Breast epithelium (tissue), 4 donors: ENCODE measurements at places on chromosomes 2 and 18. TPM values are rescaled to one million over a fixed set of nuclear protein-coding genes. Genes with fewer than 3 reads are reported as not detected.
A peak's percentile ranks its signal among the peaks of the same experiment; 100 is the strongest.

DNA sequence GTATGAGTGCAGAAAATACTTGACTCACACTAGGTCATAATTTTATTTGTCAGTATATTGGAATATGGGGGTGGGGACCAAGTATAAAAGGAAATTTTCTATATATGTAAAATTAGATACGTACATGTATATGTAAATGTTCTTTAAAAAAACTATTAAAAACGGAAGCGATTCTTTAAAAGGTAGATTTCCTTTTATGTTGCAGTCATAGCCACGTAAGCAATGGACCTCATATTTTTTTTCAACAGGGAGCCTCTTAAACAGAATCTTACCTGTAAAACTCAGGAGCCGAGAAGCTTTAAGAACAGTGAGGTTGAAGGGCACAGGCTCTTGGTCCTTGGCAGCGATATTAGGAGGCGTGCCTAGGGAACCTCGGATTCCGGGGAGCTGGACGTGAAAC, 3.3 kb downstream of the RHBDD1 start:
- H3K4me1 ChIP-seq: peaks cover 8% of the 10 kb centered on the region
- no peak overlapping the region for H3K4me3 ChIP-seq
- no peak overlapping the region for H3K27ac ChIP-seq
- H3K36me3 ChIP-seq: no peaks in the 10 kb centered on the region
- no peaks in the 10 kb centered on the region for H3K27me3 ChIP-seq

GRCh38 chr2:223460774-223461211, 141.4 kb downstream of the SCG2 start:
- H3K27me3 ChIP-seq: no peaks in the 10 kb centered on the region
- no peaks in the 10 kb centered on the region for H3K4me1 ChIP-seq
- no peak overlapping the region for H3K27ac ChIP-seq
- H3K36me3 ChIP-seq: no peaks in the 10 kb centered on the region
- no peak for DNase-seq

DNA sequence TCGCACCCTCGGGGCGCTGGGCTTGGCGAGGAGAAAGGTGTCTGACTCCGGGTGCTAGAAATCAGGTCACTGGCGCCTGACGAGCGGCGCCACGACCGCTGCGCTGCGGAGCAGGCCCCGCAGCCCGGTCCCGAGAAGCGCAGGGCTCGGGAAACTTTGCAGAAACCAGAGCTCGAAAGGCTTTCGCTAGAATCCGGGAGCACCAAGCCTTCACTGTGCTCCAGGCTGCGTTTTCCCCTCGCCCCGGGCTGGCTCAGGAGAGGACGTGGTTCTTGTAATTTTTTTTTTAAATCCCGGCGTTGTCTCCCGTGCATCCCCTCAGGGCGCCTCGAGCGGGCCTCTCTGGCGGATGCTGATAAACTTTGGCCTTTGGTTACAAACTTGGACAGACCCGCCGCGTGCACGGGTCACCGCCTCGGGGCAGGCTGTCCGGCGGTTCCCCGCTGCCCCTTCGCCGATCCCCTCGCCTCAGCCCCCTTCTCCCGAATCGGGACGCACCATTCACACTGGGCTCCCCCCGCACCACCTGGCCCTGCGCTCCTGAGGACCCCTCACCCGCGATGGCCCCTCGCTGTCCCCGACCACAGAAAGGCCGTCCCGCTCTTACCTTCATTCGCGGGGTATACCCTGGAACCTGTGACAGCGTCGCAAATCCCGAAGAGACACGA, 419 bp downstream of the EPHA4 start:
- no peaks in the 10 kb centered on the region for H3K4me1 ChIP-seq
- DNase-seq: no peak
- H3K27ac ChIP-seq: peak overlapping the region; percentile 89
- H3K27me3 ChIP-seq: peaks cover 5% of the 10 kb centered on the region
- H3K4me3 ChIP-seq: peak overlapping the region; percentile 56

The SERPINB12 gene
- total RNA-seq: not detected
